ENCODE measurements at places on chromosomes 4 and X.
A peak's percentile ranks its signal among the peaks of the same experiment; 100 is the strongest.

DNA sequence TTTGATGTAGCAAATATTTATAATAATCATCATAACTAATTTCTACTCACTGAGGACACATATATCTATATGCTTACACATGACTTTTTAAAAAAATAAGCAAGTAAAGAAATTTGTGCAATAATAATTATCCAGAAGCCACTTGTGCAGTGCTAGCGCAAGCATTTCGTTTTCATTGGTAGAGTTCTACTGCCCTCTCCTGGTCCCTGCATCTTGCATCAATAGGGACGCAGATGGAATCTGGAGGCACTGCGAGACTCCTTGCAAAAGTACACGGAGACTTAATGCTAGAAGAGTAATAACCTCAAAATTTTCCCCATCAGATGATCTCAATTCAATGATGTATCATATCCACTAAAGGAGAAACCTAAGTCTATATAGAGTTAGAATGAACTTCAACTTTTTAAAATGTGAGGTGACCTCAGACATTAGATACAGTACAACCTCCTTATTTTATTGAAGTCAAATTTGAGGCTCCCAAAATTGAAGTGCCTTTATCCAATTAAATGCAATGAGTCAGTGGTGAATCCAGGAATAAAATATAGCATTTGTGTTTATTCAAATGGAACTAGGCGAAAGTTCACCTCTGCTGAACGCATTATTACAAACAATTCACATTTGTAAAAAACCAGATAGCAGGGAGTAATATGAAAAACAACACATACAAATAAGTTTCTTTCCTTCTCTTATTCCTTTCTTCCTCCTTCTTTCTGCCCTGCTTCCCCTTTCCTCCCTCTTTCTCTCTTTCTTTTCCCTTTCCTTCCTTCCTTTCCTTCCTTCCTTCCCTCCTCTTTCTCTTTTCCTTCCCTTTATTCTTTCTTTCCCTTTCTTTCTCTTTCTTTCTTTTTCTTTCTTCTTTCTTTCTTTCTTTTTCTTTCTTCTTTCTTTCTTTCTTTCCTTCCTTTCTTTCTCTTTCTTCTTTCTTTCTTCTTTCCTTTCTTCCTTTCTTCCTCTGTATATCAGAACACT lies 450.0 kb downstream of the ANKRD50 start:
- DNase-seq, result peak; percentile 43

DNA sequence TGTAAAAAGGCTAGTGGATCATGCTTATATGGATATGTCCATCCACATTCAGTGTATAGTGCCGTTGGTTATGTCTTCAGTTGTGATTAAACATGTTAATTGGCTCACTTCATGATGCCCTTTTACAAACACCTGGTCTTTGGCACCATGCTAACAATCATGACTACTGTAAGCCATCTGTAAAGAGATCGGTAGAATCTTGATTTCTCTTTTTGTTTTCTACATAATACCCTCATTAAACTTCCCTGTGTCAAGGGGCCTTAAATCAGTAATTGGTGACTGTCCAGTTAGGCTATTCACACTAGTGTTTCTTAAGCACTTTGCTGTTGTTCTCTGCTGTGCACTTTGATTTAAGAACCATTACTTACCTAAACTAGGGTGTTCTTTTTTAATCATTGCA lies 475.2 kb downstream of the RPA4 start:
- DNase-seq, result no peak

DNA sequence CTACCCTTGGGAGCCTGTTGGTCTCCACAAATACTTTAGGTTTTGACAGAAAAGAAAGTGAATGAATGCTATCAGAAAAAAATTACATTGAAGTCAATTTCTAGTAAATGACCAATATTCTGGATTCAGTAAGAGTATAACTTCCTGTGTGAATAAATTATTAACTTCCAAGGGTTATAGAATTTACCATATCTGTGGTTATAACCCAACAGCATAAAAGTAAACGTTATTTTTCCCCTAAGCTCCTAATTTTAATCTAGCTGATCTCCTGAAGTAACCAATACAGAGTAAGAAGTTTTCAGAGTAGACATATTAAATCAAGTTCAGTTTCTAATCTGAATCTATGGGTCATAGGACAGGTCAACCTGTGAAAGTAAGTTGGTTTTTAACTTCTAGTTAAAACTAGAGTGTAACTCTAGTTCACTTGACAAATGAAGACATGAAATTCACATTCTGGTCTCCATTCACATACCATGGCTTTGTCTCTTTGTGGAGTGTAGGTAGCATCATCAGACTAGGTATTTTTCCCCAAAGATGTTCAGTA lies 22.8 kb downstream of the DTHD1 start:
- no peak for DNase-seq

GRCh38 chr4:3339577-3339976 lies 46.8 kb downstream of the RGS12 start:
- no peak for DNase-seq

GRCh38 chrX:23511793-23512192 lies 155.5 kb upstream of the PRDX4 start:
- DNase-seq, result no peak

GRCh38 chr4:152172146-152172545 lies 363.7 kb downstream of the FBXW7 start:
- no peak for DNase-seq

- no peak for DNase-seq
Observed at GRCh38 chr4:168945291-168945690, 64.8 kb downstream of the CBR4 start.

GRCh38 chr4:61335241-61335763 lies 135.2 kb downstream of the ADGRL3 start:
- no peak for DNase-seq

- no peak for DNase-seq
Observed at GRCh38 chrX:23637187-23637586, 30.1 kb upstream of the PRDX4 start.
